ENCODE measurements at places on chromosomes 1 and 21. TPM values are rescaled to one million over a fixed set of nuclear protein-coding genes. Genes with fewer than 3 reads are reported as not detected.
A peak's percentile ranks its signal among the peaks of the same experiment; 100 is the strongest.

CELA2A gene
- total RNA-seq = 0.94 TPM

DNA sequence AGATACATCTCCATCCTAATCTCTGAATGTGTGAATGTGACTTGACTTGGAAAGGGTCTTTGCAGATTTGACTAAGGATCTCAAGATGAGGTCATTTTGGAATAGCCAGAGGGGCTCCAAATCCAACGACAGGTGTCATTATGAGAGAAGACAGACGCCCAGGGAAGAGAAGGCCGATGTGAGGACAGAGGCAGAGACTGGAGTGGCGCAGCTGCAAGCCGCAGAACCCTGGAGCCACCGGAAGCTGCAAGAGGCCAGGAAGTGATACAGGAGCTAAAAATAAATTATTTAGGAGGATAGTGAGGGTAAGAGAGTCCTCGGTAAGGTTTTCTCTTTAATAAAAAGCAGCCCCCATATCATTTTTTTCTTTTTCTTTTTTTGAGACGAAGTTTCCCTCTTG lies 9.7 kb upstream of the AADACL4 start:
- DNase-seq = no peak

MAB21L3 gene
- not detected for total RNA-seq

CITED4 gene
- 5.6 TPM for total RNA-seq

GRCh38 chr1:43421396-43421795 lies 31.7 kb downstream of the SZT2 start:
- DNase-seq = no peak

- DNase-seq = peak; percentile 25
Measured at GRCh38 chr1:236166041-236166440, 23.7 kb downstream of the GPR137B start.

DNA sequence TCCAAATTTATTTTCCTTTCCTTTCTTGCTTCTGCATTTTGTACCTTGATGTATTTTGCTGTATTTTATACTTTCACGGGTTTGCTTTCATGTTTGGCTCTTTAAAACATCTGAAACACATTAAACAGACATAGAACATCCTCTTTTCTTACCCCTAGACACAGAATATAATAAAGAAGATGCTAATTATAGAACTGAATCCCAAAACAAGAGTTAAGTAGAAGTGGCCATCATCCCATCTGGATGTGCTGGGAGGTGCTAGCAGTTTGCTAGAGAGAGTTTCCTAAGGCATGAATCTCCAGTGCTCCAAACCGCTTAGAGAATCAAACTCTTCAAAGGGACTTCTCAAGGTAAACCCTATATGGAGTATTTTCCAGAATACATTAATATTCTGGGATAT lies 53.9 kb upstream of the GNG12 start:
- DNase-seq = no peak

DNA sequence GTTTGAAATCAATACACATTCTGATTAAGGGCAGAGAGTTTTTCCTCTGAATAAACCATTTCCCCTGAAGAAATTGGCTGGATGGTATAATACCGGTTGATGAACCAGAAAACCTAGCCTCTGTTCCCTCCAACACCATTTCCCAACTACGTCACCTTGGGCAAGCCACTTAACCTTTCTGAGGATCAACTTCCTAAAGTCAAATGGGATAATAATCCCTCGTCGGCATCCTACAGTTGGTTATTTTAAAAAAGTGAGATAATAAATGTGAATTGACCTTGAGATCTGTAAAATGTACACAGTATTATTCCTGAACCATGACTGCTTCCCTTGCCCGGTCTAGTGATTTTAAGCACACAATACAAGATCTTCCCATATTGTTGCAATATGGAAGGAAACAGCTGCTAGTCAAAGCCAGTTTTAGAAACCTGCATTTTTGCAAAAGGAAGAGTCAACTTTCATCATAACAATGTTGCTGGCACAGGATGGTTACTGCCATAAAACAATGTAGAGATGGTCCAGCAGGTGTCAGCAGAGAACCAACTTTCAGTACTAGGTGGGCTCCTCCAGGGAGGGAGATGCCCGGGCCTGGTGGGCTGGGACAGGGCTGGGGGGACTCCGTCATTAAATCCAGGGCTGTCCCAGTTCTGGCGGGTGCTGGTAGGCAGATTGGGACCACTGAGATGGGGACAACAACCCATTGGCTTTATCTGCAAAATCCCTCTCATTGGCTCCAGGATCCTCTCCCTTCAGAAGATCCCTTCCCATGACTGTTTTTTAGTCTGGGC lies 5.2 kb upstream of the HLX start:
- DNase-seq = peak; percentile 75

CFHR4 gene
- total RNA-seq = not detected

DNA sequence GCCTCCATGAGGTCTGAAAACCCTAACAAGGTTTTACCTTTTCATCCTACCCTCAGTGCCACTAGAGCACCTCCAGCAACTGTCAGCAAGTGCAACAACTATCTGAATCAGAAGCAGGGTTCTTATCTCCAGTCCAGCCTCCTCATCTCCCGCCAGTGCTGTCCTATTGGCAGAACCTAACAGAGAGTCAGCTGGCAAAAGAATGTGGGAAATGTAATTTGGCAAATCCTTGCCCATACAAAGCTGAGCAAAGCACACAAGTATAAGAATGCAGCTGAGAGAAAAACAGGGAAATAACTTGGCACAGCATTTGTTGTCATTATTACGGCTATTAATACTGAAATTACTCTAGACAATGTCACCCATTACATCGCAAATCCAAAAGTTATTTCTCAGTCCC lies 124.2 kb downstream of the ATP6V1G3 start:
- no peak for DNase-seq

FAAH gene
- total RNA-seq = 34.4 TPM

UBL4B gene
- not detected for total RNA-seq

DNA sequence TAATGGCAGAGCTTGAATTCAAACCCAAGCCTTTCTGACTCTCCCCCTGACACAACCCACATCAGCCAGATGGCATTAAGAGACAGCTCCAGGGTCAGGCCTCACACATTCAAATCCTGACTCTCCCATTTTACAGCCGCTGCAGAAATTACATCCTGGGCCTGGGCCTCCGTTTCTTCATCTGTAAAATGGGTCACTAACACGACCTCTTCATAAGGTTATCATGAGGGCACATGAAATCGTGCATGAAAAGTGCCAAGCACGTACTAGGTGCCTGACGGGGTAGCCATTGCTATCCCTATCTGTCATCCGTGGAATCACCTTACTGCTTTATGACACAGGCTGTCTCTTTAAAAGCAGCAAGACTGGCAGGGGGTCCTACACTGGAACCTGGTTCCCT lies 19.8 kb upstream of the CASZ1 start:
- DNase-seq = no peak

- no peak for DNase-seq
Measured at GRCh38 chr1:76471536-76471935, 395.7 kb upstream of the ST6GALNAC5 start.

CDK11B gene
- total RNA-seq = 27.9 TPM

DNA sequence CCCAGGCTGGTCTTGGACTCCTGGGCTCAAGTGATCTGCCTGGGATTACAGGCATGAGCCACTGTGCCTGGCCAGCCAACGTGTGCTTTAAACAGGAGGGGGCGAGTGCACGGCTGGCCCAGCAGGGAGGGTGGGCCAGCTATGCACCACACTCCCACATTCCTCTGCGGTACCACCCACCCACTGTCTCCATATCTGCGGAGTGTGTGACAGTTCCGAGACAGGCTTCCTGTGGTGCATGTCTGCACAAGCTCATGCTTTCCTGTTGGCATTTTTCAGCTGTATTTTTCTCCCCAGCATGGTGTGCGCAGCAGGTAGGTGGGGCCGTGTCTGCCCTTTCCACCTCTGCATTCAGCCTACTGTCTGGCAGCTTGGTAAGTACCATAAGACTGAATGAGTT lies 183.3 kb downstream of the AJAP1 start:
- no peak for DNase-seq

SDHC gene
- 124 TPM for total RNA-seq

ATF3 gene
- total RNA-seq = 32.4 TPM

DNA sequence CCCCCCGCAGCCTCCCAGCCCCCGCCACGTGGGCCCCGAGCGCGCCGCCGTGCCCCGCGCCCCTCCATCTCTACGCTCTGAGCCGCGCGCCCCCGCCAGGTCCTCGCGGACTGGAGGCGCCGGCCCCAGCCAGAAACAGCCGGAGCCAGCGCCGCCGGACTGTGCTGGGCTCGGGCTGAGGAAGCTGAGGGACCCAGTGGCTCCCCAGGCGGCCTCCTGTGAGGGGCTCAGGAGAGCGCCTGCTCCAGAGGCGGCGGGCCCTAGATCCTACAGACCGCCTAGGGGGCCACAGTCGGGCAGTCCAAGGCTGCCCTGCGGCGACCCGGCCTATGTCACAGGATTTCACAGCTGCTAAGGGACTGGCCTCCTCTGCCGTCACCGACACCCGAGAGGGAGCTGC lies 82.1 kb downstream of the NENF start:
- DNase-seq = no peak

DNA sequence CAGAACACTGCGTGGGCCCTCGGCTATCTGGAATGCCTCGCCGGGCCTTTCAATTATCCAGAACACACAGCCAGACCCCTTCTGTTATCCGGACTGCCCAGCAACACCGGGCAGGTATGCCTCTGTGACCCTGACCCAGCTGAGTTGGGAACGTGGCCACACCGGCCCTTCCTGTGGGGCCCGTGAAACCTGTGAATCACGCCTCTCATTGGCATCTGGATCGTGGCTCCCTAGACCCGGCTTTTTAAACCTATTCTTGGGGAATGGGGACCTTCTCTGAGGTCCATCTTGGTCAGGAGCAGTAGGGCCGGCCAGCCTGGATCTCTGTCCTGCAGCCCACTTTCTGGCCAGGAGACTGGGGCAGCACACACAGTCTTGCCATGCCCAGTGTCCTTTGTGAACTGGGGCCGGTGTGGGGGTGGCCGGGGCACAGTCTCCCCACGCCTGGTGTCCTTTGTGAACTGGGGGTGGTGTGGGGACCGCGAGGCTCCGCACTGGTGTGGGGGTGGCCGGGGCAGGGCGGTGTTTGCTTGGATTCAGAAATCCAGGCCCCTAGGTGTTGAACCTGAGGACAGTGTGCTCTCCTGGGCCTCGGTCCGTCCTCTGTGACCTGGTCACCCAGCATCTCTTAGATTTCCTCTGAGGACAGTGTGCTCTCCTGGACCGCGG lies 11.1 kb downstream of the COL18A1 start:
- peak; percentile 47 for DNase-seq

EXTL1 gene
- total RNA-seq = 39.9 TPM

DNA sequence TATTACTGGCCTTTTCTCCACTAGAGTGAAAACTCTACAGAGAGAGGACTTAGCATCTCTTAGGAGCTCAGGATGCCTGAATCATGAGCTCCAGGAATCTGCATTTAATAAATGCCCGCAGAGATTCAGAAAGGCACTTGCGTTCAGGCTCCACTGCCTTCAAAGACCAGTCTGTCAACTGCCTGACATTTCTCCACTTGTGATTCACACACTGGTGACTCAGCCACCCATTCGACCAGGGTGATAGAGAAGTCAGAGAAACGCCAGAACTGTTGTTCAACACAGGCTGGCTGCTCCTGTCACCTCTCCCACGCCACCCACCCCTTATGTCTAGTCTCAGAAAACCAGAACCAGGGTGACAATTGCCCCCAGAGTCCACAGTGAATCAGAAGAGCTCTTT lies 26.9 kb upstream of the LBR start:
- DNase-seq = peak; percentile 54

- DNase-seq = no peak
Measured at GRCh38 chr1:94817712-94818111, 2.4 kb upstream of the SLC44A3 start.

- DNase-seq = no peak
Measured at GRCh38 chr1:228810878-228811711, 75.8 kb downstream of the RHOU start.

- no peak for DNase-seq
Measured at GRCh38 chr1:233268389-233269022, 27.0 kb downstream of the PCNX2 start.

DNA sequence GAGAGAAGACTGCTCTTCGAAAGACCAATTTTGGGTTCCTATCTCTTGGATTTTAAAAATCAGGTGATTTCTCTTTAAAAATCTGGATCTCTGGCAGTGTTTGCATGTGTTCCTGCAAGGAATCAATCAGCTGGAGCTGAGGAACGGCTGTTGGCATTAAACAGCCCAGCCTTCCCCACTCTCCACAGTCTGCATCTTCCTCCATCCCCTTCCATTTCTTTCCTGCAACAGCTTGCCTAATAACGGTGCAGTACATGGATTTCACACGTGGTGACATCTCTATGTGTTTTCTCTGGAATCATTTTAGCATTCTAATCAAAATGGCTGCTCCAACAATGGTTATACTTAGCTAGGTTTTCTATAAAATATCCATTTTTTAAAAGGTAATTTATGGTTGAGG lies 20.0 kb downstream of the RIPPLY3 start:
- DNase-seq = no peak

DNA sequence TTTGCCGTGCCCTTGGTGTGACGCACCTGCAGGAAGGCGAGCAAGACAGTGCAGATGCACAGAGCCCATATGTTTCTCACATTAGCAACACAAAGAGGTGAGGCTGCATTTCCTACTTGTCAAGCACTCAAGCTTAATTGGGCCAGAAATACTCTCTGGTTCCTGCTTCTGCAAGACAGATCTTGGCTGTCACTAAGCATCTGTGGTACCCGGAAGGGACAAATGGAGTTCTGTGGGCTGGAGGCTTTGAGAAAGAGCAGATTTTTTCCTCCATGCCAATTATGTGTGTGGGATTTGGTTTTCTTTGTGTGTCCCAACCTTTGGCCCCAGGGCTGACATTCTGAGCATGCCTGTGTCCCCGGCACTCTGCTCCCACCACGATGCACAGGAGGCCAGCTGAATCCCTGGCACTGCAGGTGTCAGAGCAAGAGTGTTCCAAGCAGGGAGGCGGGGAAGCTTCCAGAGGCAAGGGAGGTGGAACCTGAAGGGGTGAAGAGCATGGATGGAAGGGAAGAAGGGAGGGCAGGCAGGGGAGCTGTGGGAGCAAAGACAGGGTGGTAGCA lies 52.0 kb upstream of the STUM start:
- DNase-seq = no peak

- DNase-seq = no peak
Measured at GRCh38 chr1:64488862-64489261, 18.9 kb downstream of the CACHD1 start.

DNA sequence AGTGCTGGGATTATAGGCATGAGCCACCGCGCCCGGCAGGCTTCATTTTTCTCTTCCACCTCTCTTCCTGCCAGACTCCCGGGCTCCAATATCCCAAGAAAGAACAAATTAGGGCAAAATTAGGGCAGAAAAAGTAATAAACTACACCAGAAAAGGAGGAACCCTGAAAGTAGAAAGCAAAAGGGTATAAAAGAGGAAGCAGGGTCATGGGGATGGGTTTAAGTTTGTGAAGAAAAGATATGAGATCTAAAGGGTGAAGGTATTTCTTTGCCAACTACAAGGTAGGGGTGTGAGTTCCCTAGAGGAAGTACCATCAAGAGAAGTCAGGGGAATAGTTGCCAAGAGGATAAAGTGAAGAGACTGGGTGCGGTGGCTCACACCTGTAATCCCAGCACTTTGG lies 9.9 kb downstream of the PTPN22 start:
- no peak for DNase-seq

DNA sequence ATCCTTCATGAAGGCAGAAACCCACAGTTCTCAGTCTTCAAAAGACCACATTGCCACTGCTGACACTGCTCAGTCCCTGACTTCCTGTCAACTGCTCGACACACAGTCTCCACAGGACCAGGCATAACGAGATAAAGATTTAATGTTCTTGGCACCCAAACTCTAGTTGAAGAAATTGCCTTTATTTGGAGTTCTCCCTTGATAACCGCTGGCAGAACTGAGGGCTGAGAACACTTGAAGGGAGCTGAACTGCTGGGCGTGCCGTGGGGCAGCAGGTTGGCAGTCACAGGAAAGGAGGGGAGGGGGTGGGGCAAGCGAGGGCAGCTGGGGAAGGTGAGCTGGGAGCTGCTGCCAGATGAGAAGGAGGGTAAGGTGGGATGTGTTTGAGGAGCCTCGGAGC lies 15.9 kb downstream of the HENMT1 start:
- no peak for DNase-seq

NKAIN1 gene
- total RNA-seq = 0.13 TPM

Measured in sciatic nerve (tissue), 2 donors.